H9 (cell line): ENCODE measurements at places on chromosomes 3 and 15.

DNA sequence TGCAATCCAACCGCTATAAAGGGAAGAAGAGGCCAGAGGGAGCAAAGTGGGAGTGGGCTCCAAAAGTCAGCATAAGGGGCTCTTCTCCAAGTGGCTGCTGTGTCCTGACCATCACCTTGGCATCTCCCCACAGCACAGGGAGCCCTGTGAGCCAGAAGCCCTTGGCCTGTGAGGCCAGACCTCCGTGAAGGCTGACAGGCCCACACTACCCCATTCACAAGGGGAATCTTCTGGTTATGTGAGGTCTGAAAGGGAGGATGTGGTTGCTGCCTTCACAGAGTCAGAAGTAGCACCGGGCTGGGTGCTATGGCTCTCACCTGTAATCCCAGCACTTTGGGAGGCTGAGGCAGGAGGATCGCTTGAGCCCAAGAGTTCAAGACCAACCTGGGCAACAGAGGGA, 2.6 kb upstream of the ULK3 start:
- no peak for DNase-seq

GRCh38 chr15:62546628-62547027, 381.5 kb upstream of the C2CD4B start:
- no peak for DNase-seq

DNA sequence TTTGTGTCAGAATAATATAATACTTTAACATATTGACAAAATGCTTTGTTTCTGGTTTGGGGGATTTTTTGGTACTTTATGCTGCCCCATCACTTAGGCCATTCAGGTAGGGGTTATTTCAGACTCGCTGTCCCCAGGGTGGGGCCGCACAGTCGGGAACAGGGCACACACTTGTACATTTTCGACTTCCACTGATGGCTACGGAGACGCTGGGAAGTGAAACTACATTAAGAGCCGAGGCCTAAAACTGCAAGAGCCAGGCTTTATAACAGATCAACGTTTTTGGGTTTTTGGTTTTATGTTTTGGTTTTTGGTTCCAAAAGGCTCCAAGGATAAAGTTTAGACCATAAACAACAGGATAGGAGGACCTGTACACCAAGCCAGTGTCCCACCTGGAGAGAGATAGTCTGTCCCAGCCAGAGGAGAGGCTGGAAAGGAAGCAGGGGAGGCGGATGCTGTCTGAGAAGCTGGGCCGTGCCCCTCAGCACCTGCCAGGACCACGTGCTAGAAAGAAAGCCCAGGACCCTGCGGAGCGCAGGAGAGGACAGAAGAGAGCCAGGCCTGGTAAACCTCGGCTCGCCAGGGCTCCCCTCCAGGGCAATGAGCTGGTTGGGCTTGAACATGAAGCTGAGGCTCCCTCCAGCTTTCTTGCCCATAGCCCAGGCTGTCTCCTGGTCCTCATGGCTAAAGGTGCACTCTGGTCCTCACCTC, 111.7 kb downstream of the CHSY1 start:
- DNase-seq, result no peak

- no peak for DNase-seq
These were observed 16.3 kb downstream of the SEC11A start for GRCh38 chr15:84699538-84700191.

DNA sequence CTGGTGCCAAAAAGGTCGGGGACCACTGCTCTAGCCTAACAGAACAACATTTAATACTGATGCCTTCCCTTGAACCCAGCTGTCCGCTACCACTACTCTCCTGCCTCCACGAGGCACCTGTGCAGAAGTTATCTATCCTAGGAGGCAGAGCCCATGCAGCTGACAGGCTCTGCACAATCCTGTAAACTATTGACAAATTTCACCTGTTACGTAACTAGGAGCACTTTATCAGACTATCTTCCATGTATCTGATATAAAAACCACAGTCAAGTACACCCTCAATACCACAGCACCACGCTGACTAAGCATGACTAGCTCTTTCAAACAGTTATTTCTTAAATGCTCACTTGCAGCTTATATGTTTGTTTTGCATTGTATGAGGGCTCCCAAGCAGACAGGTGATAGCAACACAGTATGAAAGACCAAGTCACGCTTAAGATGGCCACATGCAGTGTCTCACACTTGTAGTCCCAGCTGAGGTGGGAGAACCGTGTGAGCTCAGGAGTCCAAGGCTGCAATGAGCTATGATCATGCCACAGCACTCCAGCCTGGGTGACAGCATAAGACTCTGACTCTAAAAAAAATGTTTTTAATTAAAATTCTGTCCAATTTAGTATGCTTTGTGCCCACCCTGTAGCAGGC, 4.5 kb upstream of the IL17RC start:
- no peak for DNase-seq
